ENCODE measurements at places on chromosomes 5 and 9.

GRCh38 chr9:129556491-129557191 lies 64.3 kb downstream of the C9orf50 start:
- DNase-seq: no peak

GRCh38 chr5:122844136-122844909 lies 1.1 kb upstream of the SNX24 start:
- no peak for DNase-seq

DNA sequence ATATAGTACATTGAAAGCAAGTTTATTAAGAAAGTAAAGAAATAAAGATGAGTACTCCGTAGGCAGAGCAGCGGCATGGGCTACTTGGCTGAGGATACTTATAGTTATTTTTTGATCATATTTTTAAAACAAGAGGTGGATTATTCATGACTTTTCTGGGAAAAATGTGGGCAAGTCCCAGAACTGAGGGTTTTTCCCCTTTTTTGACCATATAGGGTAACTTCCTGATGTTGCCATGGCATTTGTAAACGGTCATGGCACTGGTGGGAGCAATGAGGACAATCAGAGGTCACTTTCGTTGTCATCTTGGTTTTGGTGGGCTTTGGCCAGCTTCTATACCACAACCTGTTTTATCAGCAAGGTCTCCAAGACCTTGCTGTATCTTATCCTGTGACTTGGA lies 5.2 kb upstream of the BASP1 start:
- DNase-seq: no peak

GRCh38 chr9:136847826-136848392 lies 1.3 kb upstream of the PHPT1 start:
- peak; percentile 68 for DNase-seq

DNA sequence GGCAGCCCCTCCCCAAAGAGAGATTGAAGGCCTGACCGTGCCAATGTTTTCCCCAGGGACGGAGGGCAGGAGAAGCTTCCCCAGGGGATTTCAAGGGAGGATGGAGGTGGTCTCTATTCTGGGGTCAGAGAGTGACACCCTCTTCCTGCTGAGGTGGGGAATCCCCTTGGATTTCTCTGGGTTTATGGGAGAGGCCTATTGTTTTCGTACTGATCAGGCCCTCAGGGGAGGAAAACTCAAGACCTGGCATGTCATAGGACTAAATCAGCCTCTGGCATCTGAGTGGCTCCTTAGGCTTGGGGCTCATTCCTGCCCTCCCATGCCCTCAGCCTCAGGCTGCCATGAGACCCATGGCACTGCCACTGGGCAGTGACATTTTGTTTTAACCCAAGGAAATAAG lies 44.6 kb downstream of the IRF1 start:
- DNase-seq: no peak

GRCh38 chr9:71642056-71642455 lies 126.3 kb downstream of the CEMIP2 start:
- no peak for DNase-seq

DNA sequence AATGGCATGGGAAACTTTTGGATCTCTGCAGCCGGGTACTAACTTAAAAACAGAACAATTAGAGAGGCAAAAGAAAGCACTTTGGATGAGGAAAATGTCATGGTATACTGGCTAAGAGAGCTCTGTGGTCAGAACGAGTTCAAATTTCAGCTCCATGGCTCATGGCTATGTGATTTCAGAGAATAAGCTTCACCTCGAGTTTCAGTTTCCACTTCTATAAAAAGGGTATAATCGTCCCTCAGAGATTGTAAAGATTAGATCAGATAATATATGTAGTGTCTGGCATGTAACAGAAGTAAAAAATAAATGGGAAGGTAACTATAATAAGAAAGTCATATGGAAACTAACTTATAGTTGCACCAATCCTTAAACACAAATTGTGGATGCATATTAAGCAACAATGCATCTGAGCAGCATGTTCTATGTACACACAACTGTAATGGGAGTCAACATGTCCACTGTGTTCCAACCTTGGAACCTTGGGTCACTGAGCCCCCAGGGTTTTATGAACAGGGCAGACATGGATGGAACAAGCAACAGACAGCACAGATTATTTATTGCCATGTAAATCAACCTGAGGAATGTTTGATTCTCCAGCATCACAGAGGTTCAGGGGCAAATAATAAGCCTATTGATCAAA lies 145.4 kb downstream of the MAPKAP1 start:
- DNase-seq: no peak

DNA sequence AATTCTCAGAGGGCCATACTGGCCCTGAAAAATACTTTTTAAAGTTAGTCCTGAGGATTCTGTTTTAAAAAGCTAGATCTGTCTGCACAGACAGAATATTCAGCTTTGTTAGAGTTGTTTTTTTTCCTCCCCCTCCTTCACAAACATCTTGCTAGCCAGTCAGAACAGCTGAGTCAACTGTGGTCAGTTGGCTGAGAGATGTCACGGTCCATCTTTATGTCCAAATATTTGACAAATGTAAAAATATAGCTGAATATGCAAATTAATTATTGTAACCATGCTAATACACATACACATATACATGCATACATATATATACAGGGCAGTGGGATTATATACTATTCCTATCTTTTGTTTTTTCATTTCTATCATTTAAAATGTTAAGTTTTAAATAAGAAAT lies 33.9 kb downstream of the UNC13B start:
- DNase-seq: no peak

DNA sequence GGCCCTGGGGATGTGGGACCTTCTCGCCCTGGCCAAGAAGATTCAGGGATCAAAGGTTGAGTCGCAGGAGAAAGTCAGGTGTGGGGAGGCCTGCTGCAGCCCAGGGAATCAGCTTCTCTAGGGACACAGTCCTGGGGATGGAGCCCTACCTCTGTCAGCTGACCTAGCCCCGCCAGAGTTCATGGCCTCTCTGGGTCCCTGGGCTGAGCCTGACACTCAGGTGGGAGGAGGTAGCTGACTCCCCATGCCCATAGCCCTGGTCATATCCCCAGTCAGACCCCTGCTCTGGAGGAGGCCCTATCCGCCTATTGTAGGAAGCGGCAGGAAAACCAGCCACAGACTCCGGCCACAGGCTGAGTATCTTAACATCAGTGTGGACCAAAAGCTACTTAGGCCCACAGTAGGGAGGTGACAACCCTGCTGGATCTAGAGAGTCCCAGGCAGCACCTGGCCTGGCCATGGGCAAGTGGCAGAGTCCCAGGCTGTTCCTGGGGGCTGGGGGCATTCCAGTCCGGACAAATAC lies 15.0 kb upstream of the MRNIP start:
- DNase-seq: no peak

GRCh38 chr5:99617335-99617734 lies 688.5 kb upstream of the CHD1 start:
- DNase-seq: no peak

DNA sequence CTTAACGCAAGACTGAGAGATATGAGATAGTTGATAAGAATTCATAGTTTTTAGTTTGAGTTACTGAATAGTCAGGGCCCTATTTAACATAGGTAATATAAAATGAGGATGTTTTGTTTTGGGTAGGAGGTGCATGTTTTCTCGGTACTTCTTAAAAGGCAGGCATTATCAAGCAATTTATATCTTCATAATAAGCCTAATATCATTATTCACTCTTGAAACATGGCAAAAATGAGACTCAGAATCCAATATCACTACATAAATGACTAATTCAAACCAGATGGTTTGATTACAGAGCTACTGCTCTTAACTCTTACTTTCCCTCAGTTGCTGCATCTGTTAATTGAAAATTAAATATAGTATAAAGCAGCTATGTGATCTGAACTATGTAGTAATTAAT lies 2038.7 kb downstream of the EFNA5 start:
- no peak for DNase-seq

DNA sequence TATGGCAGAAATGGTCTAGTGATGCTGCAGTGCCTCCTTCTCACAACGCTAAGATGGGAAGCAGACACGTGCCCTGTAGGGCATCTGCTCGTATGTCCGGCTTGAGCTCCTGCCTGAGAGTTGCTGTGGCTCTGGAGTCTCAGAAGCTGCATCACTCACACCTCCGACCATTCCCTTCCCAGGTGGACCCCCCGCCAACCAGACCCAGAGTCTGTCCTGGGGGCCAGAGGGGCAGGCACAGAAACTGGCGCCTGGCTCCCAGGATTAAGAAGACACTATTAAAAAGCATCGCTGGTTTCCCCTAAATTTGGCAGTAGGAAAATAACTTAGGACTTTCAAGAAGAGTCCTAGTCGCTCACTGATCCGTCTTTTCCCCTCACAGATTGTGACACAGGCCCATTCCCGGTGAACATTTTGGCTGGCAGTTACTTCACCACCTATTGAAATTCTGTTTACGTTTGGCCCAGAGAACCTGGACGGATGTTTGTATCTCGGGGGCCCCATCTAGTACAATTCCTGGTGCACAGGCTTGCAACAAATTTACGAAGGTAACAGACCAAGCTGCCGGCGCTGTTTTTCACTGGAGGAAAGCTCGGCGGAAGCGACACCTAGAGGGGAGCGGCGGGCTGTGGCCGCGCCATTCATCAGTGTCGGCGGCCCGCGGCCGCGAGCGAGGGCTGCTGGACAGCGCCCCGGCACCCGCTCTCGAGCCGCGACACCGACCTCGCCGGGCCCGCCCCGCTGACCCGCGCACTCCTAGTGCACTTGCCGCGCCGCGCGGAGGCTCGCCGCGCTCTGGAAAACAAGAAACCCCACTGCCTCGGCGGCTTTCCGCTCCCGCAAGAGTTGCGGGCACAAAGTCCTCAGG lies 1.6 kb downstream of the FSTL4 start:
- DNase-seq: peak; percentile 23

DNA sequence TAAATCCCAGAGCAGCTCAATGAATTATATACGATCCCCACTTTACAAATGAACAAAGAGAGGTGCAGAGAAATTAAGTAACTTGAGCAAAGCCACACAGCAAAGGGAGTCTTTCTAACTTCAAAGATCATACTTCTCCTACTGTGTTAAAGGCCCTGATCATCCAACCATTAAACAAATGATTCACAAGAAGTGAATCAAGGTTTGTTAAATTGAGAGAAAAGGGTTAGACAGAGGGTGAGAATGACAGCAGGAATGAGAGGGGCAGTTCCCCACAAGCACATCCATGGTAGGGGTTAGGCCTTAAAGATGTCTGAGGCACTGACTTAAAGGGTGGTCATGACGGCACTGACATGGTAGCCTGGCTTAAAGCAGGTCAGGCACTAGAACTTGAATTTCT lies 10.7 kb downstream of the IDNK start:
- DNase-seq: no peak

DNA sequence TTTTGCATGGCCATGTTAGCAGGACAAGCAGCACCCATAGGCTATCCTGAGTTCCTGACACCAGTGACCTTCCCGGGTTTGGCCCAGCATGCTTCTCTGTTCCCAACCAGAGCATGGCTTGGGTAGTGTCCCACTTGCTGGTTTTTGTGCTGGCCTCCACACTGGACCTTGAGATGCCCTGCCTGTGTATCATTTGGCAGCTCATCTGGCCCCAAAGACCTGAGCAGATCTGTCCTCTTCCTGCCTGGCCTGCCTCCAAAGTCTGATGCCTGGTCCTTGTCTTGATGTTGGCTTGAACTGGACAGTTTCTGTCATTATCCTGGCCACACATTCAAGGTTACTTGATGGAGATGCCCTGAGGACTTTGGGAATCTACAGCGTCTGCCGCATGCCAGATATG lies 590.7 kb upstream of the KLF4 start:
- no peak for DNase-seq

DNA sequence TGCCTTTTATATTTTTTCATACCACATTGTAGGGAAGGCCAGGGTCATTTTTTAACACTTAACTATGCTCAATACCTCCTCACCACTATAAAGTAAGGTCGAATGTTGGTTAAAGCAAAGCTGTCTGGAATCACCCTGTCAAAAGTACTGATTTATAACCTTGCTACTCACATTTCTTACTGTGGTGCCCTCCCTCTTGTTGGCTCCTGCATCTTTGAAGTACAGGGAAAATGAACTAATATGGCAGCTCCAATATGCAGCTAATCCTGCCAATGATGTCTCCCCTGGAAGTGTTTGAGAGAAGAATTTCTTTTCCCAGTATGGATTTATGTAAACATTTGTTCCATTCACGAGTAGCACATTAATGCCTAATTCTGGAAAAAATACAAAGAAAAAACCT lies 108.4 kb upstream of the RPS23 start:
- no peak for DNase-seq

- DNase-seq: no peak
Measured at GRCh38 chr9:83070261-83070660, 7.3 kb upstream of the RASEF start.

- DNase-seq: no peak
Measured at GRCh38 chr9:23524607-23525155, 301.4 kb downstream of the ELAVL2 start.

DNA sequence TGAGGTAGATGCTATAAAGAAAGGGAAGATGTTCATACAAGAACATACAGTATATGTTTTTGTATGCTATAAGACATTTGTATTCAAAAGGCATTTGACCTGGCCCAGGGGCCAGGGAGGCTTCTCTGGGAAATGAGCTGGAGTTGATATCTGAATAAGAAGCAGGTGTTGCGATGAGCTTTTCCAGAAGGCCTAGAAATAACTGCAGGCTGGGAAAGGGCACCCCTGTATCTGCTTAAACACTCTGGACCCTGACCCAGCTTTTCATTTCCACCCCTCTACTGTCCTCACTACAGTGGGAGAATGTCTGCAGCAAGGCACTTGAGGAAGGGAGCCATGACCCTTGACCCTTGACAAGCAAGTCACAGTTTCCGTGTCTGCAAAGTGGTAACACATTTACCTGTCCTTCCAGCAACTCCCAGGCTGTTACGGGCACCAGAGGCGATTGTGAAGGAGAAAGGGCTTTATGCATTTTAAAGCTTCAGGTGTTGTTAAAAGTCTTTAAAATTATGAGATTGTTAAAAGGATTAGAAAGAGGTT lies 88.2 kb upstream of the PANK3 start:
- DNase-seq: no peak

All from stimulated activated CD4-positive, alpha-beta T cell treated with anti-CD3 and anti-CD28 coated beads, Interleukin-1b, Interleukin-23, amount 100 ng/mL, for 4 hours (primary cell).